Stimulated activated CD8-positive, alpha-beta memory T cell treated with anti-CD3 and anti-CD28 coated beads, Interleukin-7, amount 100 ng/mL, for 1 hour (primary cell): ENCODE measurements at places on chromosomes 4 and X.

- DNase-seq, result no peak
These were observed 1.6 kb downstream of the UGT2A3 start for GRCh38 chr4:68950033-68950432.

GRCh38 chr4:141768954-141769353 lies 132.6 kb downstream of the IL15 start:
- DNase-seq, result no peak

- no peak for DNase-seq
These were observed 407.7 kb downstream of the ARAP2 start for GRCh38 chr4:35836596-35836995.

DNA sequence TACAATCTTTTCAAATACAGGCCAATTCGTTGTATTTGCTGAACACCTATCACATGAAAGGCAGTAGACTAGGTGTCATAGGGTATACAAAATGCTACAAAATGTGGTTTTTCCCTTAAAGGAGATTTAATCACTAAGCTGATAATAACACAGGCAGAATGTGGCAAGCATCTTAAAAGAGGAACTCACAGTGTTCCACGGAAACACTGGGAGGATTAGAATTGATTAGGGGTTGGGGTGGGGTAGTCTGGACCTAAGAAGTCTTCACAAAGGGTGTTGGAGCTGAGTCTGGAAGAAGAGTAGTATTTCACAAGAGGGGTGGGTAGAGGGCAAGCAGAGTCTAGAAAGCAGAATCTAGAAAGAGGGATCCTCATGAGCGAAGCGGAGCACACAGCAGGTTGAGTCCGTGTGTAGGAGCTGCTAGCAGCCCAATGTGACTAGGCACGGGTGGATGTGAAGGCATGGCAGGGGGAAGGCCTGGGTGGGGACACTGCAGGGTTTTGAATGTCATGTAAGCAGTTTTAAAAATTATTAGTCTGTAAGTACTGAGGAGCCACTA lies 123.6 kb downstream of the MGST2 start:
- DNase-seq, result no peak

DNA sequence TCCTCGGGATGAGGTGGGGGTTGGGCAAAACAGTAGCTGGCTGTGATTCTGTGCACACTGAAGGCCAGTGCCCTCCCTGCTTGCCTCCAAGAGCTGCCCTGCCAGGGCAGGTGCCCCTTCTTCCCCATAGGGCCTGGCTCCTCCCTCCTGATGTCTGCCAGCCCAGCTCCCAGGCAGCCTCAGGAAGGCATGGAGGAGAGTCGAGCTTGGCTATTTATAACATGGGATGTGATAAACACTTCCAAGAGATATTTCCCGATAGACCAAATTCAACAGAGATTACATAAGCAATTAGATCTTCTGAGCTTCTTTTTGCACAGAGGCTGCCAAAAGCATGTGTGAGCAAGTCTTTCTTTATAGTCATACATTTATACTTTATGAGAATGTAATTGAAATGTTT lies 45.3 kb upstream of the PJA1 start:
- no peak for DNase-seq

DNA sequence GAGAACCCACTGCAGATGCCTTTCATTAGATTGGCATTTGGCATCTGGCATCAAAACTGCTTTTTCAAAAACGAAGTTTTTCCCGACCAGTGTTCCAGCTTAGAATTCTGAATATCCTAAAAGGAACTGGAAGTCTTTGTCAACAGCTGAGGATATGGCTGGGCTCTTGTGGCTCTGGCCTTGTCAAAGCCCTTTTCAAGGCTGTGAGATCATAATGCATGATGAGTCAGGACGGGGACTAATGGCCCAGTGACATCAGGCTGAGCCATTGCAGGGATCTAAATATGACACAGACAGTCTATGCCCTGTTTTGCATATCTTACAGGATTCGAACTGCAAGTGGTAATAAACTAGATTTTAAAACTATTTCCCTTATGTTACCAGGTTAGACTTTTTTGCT lies 306.4 kb downstream of the PTTG2 start:
- no peak for DNase-seq

DNA sequence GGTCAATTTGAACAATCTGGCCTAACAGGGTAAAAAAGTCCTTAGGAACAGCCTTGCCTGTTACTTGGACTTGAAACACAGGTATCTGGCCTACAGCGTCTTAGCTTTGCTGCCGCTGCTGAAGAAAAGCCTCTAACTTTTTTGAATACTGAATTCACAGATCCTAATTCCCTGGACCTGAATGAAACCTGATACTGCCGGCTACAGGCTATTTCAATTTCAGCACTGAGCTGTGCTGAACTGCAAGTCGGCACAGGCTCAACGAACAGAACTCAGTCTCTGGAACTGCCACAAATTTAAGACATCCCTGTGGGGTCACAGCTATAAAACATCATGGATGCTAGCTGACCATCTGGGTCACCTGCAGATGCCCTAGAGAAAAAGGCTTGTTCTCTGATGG lies 7.2 kb downstream of the NR0B1 start:
- DNase-seq, result no peak

DNA sequence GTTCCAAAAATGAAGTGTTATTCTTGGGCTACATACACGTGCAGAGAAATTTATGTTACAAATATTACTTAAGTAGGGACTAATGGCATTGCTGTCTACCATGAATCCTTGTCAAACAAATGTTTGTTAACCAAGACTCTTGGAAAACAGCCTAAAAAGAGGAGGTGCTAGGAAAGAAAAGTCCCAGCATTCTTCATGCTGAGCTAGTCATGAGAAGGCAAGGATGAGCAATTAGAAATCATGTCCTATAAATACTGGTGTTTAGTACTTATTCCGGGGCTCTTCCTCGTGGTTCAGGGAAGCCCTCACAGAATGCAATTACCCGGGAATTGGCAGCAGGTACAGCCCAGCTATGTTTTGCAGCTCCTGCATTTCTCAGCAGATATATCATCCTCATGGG lies 378.1 kb upstream of the FTHL17 start:
- DNase-seq, result no peak

GRCh38 chr4:113888006-113888405 lies 91.4 kb downstream of the ARSJ start:
- no peak for DNase-seq

- no peak for DNase-seq
These were observed 185.5 kb downstream of the CEP135 start for GRCh38 chr4:56134266-56134665.

DNA sequence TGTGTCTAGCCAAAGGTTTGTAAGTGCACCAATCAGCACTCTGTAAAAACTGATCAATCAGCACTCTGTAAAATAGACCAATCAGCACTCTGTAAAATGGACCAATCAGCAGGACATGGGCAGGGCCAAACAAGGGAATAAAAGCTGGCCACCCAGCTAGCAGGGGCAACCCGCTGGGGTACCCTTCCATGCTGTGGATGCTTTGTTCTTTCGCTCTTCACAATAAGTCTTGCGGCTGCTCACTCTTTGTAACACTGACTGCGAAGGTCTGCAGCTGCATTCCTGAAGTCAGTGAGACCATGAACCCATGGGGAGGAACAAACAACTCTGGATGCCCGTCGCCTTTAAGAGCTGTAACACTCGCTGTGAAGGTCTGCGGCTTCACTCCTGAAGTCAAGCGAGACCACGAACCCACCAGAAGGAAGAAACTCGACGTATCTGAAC lies 14.3 kb downstream of the HNRNPDL start:
- no peak for DNase-seq

DNA sequence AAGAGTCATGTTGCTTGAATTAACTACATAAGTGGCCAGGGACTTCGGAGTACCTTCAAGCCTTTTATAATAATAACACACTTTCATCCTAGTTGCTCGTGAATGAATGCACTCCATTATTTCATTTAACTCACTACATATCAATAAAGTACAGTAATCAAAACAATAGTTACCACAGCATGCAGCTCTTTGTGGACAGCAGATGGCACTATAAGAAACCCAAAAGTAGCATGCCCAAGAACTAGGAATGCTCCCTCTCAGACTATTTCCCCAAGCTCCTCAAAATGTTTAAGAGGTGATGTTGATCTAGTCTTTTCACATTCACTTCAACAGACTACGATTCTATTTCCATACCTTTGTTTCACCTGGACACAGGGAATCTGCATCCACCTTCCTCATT lies 500.8 kb upstream of the DIAPH2 start:
- no peak for DNase-seq

GRCh38 chr4:76703123-76703490 lies 194.8 kb downstream of the SOWAHB start:
- DNase-seq, result no peak

GRCh38 chrX:142898164-142898563 lies 127.6 kb upstream of the SPANXN4 start:
- no peak for DNase-seq

DNA sequence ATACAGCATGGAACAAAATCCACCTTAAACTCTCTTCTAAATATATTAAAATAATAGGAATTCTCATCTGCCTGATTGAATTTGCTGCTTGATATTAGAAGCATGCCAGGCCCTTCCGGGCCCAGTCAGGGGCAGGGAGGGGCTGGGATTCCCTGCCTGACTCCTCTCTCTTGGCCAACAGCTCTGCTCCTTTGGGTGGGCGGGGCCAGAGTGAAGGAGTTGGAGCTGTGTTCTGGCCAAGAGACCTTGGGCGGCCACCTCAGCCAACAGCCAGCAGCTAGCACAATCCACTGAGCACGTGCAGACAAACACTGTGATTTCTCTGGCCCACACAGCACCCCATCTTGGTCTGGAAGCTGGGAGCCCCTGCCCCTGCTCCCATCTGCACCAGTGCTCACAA lies 140.3 kb downstream of the PJA1 start:
- DNase-seq, result no peak

DNA sequence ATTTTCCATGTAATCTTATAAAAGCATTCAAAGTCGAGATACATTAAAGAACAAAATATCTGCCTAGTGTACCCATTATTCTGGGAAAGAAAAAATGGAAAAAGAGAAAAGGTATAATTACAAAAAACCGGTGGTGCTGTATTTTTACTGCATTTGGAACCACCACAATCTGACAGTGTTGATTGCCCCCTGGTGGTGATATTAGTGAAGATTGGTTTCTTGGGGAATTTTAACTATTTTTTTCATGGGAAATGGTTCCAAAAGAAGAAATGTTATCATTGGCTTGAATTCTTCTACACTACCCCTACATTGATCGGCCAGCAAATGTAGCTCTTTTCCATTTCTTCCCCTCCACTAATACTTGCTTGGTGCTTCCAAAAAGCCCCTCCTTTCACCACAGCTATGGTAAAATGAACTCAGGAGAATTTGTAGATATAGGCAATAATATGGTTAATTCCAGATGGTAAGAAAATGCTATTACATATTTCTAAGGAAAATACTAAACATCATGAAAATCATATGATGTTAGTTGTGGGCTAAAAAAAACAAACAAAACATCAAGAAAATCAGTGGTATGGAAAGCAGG lies 50.0 kb downstream of the COX18 start:
- DNase-seq, result no peak

DNA sequence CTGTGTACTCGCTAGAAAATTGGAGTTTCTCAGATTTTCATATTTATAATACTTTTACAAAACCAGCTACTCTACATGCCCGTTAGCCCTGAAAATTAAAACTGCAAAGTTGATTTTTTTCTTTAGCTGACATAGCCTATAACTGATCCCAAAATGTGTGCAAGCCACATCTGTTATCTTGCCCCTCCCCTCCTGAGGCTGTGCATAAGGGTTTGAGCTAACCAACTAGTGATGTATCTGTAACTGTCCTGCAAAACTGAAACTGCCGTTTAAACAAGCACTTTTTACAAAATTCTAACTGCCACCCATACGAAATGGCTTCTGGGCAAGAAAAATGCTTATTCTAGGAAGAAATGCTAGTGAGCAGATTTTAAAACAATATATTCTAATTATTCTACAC lies 59.1 kb downstream of the EDNRA start:
- no peak for DNase-seq

DNA sequence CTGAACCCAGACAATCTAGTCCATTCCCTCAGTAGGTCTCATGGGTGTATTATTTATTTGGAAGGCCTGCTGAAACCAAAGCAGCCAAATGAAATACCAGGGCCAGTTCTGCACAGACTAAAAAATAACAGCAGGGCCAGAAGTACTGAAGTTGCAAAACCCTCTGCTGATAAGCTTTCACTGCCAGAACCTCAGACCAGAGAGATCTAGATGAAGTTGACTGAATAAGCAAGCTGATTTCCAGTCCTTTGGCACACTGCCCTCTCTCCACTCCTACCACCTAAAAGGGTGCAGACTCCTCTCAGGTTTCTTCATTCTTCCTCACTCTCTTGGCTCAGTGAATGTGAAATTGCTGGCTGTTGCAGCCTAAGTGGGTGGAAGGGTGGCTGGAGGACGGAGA lies 276.7 kb upstream of the KLF3 start:
- DNase-seq, result no peak

GRCh38 chr4:8608714-8609391 lies 16.3 kb downstream of the CPZ start:
- no peak for DNase-seq

GRCh38 chrX:41512394-41512793 lies 65.3 kb downstream of the NYX start:
- no peak for DNase-seq

DNA sequence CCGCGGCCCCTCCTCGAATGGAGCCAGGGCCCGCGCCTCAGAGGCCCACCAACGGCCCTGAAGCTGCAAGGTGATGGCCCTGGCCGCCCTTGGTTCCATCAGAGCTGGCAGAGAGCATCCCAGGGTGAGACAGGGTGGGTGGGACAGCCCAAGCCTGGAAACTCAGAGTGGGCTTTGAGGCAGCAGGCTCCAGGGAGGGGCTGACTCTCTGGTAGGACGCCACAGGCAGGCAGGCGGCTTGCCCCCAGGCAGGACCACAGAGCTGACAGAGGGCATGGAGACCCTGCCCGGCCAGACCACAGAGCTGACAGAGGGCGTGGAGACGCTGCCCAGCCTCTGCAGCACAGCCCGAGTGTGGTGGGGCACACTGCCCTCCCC lies 4.8 kb downstream of the MYL5 start:
- DNase-seq, result no peak

- no peak for DNase-seq
These were observed 93.7 kb upstream of the TRPC3 start for GRCh38 chr4:122045533-122045932.

DNA sequence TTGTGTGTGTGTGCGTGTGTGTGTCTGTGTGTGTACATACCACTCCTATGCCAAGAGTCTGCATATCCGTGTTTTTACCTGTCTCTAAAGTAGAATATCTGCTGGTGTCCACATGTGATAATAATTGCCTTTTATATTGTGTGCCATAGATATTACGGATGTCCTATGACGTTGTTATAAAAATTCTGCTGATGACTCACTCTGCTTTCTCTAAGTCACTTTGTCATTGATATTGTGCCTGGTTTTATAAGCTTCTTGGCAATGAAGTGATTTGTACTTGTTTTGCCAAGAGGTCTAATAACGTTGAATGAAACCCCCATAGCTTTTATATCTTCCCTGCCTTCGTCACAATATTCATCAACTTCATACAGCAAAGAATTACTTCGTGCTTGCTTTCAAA lies 102.6 kb upstream of the C1GALT1C1 start:
- DNase-seq, result no peak

- DNase-seq, result no peak
These were observed 88.9 kb downstream of the RPS6KA6 start for GRCh38 chrX:84099120-84099519.

- DNase-seq, result no peak
These were observed 82.7 kb downstream of the PARM1 start for GRCh38 chr4:75015627-75016026.
